ENCODE measurements at places on chromosomes 3 and 15.

DNA sequence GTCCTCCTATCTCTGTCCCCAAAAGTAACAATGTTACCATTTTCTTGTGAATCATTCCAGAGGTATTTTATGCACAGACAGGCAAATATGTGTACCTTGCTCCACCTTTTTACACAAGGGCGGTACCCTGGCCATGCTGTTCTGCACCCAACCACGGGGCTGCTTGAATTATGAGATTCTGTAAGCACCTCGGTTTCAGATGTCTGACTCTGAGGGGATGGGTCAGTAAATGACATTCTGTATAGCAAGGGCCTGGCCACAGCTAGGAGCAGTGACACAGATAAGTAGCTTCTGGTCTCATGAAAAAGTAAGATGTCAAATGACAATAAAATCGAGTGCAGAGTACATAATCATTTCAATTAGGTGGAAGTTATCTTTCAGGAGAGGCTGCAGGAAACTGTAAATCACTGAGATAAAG lies 30.4 kb upstream of the FLNB start:
- no peak for DNase-seq

GRCh38 chr15:76105391-76105790 lies 45.6 kb downstream of the TMEM266 start:
- no peak for DNase-seq

DNA sequence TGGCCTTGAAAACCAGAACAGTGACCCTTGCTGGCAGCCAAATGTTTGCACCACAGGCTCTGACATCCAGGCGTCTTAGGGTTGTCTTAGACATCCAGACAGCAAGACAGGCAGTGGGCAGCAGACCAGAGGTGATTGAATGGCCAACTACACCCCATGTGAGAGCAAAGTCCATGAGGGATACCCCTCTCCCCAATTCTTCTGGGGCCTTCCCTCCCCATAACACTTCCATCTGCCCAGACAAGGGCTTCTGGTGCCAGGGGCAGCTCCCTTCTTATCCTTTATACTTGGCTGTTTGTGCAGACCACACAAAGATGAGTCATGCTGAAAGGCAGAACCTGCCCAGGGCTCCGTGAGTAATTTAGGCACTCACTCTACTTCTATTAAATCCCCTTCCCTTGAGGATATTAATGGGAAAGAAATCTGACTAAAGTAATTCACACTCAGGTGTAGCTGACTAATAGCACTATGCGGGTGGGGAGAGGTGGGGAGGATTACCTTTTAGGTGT lies 257.9 kb downstream of the UACA start:
- no peak for DNase-seq

- no peak for DNase-seq
Measured at GRCh38 chr3:168205451-168205850, 109.7 kb upstream of the GOLIM4 start.

- DNase-seq = no peak
Measured at GRCh38 chr3:28101705-28102104, 139.7 kb upstream of the CMC1 start.

- DNase-seq = no peak
Measured at GRCh38 chr3:196287090-196287439, 461 bp downstream of the PCYT1A start.

DNA sequence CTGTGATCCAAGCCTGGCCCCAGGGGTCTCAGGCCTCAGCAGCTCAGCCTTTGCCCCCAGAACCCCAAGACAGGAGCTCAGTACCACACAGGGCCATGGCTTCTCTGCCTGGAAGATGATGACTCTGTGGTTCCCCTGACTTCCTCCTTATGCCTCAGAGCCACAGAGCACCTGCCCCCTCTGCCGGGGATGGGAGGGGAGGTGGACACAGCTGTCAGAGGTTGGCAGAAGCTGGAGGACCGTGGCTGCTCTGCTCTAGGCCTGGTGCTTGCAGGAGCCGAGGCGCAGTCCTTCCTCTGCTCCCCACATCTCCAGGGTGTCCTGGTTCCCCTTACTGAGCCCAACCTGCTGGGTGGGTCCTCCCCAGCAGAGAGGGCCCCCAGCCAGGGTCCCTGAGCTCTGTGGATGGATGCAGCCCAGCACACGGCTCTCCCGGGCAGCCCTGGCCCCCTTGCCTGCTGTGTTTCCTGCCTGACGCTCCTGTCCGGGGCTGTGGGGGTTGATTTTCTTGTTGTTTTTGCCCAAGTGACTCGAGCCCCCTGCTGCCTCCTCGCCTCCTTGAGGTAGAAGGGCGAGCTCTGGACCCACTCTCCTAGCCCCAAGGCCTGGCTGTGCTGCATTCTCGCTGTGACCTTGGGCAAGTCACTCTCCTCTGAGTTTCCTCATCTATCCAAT lies 36.6 kb downstream of the PSTPIP1 start:
- no peak for DNase-seq

GRCh38 chr3:45972534-45973402 lies 22.9 kb downstream of the FYCO1 start:
- DNase-seq = no peak

GRCh38 chr3:123682302-123682701 lies 97.4 kb upstream of the HACD2 start:
- DNase-seq = no peak

GRCh38 chr15:37377428-37377827 lies 277.1 kb upstream of the MEIS2 start:
- DNase-seq = no peak

Data from activated CD8-positive, alpha-beta memory T cell treated with anti-CD3 and anti-CD28 coated beads for 4 hours (primary cell).